Kidney glomerular epithelial cell (primary cell): ENCODE measurements at places on chromosomes 7 and 10.

DNA sequence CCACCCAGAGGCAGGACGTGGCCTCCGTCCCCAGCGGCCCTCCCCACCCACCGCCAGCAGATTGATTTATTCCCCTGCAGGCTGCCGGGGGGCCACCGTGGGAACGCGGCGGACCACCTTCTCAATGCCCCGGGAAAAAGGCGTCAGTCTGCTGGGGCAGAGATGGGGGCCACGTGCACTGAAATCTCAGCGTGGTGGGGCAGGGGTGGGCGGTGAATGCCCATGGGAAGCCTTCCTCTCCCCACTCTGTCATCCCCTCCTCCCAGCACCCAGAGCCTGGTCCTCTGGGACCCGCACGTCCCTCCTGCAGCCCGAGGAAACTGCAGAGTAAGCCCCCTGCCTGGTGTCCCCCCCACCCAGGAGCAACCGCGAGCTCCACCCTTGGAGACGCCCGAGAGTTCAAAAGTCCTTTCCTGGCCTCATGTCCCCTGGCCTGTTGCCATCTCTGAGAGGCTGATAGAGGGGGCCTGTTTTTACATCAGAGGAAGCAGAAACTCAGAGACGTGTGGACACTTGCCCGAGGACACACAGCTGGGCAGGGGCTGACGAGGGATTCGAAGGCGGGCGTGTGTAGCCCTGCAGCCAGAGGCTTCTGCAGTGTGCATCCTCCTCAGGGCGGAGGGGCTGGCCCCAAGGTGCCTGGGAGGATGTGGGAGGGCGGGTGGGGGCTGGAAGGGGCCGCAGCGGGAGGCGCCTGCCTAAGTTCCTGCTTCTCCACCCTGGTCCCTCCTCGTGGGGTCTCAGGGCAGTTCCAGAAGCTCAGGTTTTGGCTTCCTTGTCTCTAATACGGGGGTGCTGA lies 21.8 kb downstream of the UNCX start:
- DNase-seq: no peak

DNA sequence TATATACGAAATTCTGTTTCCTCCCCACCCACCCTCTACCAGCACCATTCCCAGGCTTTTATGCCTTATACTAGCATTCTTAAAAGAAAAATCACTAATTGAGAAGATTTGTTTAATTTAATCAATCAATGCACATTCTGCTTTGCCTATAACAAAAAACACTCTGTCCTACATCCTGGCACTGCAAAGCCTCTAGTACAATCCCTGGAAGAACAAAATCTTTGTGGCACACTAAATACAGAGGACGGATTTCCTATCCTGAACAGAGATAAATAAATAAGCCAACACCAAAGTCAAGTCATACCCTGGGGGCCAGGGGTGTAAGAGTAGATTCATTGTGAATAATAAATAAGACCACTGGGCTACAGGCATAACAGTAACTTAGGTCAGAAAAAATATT lies 34.3 kb downstream of the USP54 start:
- no peak for DNase-seq

GRCh38 chr10:35037104-35037503 lies 53.0 kb downstream of the CUL2 start:
- no peak for DNase-seq

DNA sequence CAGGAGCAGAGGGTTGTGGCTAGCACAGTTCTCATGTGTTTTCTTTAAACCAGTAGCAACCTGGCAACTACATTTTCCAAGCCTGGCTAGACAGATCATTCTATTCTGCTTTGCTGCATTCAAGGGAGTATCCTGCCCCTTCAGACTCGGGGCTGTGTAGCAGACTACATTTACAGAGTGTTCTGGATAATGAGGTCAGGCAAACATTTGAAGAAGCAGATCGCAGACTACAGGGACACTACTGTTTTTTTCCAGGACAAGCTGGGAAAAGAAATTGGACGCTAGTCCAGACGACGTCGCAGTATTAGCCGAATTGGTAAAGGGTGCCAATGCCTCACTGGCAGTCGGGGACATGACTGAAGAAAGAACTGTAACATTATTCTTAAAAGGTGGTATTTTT lies 61.0 kb upstream of the PAPSS2 start:
- DNase-seq: no peak

DNA sequence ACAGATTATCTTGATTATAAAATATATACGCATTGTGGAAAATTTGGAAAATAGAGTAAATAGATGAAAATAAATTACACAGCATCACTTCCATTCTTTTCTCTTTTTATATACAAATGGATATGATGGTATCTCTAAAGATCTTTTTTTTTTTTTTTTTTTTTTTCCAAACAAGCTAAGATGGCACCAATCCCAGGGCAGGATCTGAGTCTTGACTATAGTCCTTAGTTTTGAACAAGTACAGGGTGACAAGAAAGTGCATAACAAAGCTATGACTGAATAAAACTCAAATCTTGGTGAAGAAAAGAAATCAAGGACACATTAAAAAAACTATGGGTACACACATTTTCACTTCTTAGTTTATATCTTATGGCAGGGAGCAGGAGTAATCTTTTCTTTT lies 42.6 kb upstream of the FAM133B start:
- DNase-seq: no peak

GRCh38 chr7:75033064-75033463 lies 40.5 kb downstream of the RCC1L start:
- DNase-seq: no peak

DNA sequence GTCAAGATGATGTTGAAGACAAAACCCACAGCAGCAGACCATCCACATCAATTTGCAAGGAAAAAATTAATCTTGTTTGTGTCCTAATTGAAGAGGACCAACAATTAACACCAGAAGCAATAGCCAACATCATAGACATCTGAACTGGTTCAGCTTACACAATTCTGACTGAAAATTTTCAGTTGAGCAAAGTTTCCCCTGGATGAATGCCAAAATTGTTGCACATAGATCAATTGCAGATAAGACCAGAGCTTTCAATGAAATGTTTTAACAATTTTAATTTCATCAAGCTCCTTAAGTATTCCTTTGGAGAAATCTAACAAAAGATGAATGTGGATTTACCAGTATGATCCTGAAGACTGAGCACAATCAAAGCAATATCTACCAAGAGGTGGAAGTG lies 168.6 kb downstream of the CTNNA3 start:
- DNase-seq: no peak

DNA sequence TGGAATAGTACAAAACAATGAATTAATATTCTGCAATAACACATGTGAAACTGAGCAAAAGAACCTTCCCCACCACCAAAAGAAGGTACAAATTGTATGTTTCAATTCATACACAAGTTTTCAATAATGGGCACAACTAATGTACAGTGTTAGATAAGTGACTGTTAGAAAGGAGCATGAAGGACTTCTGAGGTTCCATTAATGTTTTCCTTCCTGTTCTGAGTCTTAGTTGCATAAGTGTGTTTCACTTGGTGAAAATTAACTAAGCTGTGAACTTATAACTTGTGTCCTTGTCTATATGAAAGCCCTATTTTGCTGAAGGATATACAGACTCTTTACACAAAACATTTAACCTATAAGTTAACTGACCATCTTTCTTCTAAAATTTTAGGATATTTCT lies 8.2 kb downstream of the GSAP start:
- DNase-seq: no peak

DNA sequence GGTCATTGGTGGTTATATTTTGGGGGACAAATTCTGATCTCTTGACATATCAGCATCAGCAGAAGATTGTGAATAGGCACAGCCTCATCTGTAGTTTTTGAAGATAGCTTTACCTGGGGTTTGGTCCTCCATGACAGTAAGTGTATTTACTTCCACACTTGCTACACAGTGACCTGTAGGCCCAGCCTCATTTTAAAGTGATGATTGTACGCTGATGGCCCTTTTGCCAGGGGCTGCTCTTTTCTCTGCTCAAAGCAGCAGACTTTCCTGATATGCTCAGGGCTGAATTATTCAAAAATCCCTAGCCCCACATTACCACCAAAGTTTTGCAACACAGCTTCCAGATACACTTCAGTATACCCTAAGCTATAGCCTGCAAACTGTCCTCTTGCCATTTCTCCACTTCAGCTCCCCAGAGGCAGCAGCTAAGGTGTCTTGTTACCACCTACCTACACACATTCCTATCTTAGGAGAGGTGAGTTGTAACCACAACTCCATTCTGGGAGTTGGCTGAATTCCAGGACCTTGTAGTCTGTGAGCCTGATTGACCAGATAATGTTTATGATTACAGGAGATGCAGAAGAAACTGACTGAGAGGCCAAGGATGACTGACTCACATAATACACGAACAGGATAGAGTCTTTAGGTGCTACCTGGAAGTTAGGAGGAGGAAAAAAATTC lies 6.0 kb downstream of the ASB4 start:
- peak; percentile 80 for DNase-seq

GRCh38 chr10:73359492-73359891 lies 828 bp upstream of the CFAP70 start:
- no peak for DNase-seq

- no peak for DNase-seq
Observed at GRCh38 chr10:116241642-116242410, 31.2 kb downstream of the GFRA1 start.

- no peak for DNase-seq
Observed at GRCh38 chr10:112177247-112177646, 6.3 kb downstream of the GPAM start.

GRCh38 chr10:110618230-110618610 lies 25.9 kb upstream of the RBM20 start:
- DNase-seq: no peak

DNA sequence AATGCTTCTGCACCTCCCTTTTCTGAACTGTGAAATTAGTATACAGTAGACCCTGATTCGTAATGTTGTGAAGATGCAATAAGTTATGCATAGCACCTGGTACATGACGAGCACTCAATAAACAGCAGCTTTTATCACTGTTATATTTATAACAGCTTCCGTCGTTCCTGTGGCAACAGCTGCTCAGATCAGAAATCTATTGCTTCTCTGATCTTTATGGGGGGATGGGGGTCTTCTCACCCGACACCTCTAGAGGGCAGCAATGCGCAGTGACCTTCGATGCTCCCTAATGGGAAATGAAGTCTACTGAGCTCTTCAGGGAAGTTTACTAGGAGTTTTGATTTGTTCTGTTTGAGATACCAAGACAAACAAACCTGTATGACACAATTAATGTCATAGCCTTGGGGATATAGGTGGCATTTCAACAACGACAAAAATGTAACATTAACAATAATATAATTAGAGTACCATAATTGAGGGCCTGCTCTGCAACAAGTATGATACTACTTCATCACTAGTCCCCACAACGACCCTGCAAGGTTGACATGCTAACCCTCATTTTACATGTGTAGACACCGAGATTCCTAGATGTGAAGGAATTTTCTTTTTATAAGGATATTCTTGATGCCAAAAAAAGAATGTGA lies 289.6 kb downstream of the SFMBT2 start:
- DNase-seq: peak; percentile 2

DNA sequence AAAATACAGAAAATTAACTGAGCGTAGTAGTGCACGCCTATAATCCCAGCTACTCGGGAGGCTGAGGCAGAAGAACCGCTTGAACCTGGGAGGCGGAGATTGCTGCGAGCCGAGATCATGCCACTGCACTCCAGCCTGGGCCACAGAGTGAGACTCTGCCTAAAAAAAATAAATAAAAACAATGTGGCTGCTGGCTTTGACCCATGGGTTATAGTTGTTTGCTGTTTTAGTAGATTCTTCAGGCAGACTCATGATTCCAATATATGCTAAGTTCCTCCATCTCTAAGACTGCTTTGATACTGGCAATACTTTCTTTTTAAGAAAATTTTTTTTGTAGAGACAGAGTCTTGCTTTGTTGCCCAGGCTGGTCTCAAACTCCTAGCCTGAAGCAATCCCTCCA lies 8.4 kb downstream of the OLAH start:
- DNase-seq: no peak

DNA sequence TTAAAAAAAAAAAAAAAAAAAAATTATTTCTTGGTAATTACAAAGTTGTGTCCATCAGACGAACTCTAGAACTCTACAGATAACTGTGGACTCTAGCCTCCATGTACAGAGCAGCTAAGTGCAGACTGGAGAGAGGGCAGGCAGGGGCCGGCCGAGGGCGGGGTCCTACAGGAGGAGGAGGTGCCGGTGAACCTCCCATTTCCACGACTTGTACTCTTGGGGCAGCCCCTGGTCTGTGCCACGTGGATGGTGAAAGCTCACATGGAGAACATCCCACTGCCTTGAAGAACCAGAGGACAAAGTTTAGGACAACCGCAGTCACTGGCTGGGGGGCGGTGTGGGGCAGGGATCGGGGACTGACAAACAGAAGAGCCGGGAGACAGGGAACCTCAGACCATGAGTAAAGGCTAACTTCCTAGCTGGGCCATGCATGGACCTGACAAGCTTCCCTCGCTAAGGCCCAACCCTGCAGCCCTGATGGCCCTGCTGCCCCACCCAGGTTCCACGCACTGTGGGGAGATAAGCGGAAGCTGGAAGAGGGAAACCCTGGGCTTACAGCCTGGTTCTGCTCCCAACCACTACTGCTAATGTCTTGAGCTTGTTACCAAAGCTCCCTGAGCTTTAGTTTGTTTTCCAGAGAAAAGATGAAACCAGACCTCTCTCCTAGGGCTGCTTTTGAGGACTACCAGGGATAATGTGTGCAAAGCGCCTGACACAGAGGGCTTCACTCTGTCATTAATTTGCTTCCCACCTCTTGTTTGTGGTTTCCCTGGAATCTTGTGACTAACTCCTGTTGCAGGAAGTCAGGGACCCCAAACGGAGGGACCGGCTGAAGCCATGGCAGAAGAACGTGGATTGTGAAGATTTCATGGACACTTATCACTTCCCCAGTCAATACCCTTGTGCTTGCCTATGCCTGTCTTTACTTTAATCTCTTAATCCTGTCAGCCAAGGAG lies 16.1 kb upstream of the SEC61G start:
- no peak for DNase-seq

- DNase-seq: no peak
Observed at GRCh38 chr10:88592381-88592780, 5.8 kb downstream of the LIPJ start.

GRCh38 chr10:97372233-97372875 lies 28.8 kb downstream of the RRP12 start:
- DNase-seq: no peak

GRCh38 chr10:70255329-70256299 lies 22.4 kb upstream of the PPA1 start:
- peak; percentile 92 for DNase-seq

DNA sequence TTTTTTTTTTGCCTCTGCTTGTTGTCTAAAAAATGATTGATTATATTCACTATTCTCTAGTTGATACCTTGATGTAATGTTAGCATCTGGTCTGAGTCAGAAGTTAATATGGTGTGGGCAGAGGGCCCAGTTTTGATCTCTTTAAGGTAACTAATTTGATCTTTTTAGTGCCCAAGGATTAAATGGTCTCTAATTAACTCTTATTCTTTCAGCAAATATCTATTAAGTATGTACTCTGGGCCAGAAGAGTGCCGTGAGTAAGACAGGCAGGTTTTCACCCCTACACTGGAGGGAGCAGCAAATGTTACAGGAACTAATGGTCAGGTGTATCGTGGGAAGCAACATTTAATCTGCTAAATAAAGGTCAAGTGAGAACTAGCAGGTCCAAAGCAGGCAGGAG lies 144.6 kb upstream of the COL1A2 start:
- no peak for DNase-seq
